Transverse colon (tissue), 4 donors: ENCODE measurements at places on chromosomes 5 and 9. TPM values are rescaled to one million over a fixed set of nuclear protein-coding genes. Genes with fewer than 3 reads are reported as not detected.

DNA sequence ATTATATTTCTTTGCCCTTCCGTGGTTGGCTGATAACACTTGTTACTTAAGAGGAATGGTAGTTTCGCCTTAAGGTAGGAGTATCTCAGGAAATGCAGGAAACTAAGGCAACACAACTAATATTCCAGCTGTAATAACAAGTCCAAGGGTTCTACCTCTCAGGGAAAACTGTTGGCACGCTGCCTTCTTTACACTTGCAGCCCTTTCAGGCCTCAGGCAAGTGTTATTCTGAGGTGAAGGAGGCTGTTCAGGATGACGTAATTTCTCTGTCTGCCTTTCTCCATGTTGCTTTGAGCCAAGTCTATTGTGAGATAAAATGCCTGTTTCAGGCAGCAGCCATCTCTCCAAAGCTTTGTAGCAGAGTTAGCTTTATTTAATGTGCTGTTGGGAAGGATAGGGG lies 38.0 kb downstream of the VCAN start:
- no peaks in the 10 kb centered on the region for H3K36me3 ChIP-seq
- H3K27me3 ChIP-seq, result no peaks in the 10 kb centered on the region
- no peak for DNase-seq
- H3K27ac ChIP-seq, result no peak overlapping the region
- H3K4me3 ChIP-seq, result no peak overlapping the region

DNA sequence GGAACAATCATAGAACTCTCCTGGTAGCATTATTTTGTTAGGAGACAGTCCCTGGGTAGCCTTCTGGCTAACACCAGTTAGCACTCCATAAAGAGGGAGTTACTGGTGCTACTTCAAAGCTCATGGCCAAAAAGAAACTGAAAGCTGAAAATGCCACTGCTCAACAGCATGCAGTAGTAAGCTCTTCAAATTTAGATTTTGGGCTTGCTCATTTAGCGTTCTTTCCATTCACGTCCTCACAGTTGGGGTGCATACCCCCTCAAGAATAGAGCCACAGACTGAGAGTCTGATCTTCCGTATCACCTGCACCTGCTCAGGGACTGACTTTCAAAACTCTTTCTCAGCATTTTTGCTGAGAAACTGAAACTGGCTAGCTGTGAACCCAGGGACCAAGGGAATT lies 24.7 kb downstream of the NTRK2 start:
- H3K4me3 ChIP-seq, result no peak overlapping the region
- H3K27me3 ChIP-seq, result no peaks in the 10 kb centered on the region
- no peaks in the 10 kb centered on the region for H3K4me1 ChIP-seq
- H3K36me3 ChIP-seq, result no peaks in the 10 kb centered on the region
- DNase-seq, result no peak
- H3K27ac ChIP-seq, result no peak overlapping the region

DNA sequence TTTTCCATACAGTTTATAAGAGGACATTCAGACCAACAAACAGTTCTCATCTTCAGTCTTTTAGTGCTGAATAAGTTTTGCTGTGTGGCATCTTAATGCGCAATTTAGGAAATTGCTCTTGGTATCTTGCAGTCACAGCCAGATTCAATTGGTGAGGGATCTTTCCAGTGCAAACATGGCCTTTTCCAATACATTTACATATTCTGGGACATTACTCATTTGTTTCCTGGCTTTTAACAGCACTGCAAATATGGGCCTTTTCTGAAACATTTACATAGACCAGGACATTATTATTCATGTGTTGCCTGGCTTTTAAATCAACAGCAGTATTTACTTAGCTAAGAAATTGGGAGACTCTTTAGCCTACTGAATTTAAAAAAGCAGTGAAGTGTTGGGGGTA lies 22.7 kb downstream of the ANKRD33B start:
- no peak overlapping the region for H3K4me3 ChIP-seq
- no peaks in the 10 kb centered on the region for H3K4me1 ChIP-seq
- H3K27me3 ChIP-seq, result peaks cover 4% of the 10 kb centered on the region
- no peaks in the 10 kb centered on the region for H3K36me3 ChIP-seq
- H3K27ac ChIP-seq, result no peak overlapping the region

DNA sequence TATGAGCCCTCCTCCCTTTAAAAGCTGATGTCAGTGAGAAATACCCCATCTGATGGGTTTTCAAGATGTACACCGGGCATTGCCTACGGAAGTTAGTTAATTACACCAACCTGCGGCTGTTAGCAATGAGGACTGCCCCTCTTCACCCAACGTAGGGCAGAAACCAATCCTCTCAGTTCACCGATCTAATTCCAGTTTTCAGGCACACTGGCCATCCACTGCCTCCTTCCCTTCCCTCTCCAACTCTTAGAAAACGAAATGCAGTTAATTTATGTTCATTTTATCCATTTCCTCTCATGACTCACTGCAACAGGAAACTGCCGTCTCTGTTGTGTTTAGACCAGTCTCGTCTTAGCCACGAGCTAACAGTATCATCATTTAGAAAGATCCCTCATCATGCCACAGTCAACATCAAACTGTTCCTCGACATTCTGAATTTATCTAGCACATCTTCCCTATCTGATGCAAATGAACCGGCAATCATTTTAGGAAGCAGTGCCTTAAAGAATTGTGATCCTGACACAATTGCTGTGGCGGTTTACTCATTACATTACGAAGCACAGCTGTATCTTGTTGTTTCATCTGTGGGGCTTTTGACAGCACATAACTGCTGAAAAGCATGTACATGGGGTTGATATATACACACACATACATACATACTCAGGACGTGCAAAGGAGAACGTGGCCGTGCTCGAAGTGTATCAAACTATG lies 168.6 kb downstream of the EFNA5 start:
- H3K27ac ChIP-seq, result no peak overlapping the region
- H3K36me3 ChIP-seq, result no peaks in the 10 kb centered on the region
- H3K4me3 ChIP-seq, result no peak overlapping the region
- peaks cover 28% of the 10 kb centered on the region for H3K4me1 ChIP-seq
- DNase-seq, result no peak

DNA sequence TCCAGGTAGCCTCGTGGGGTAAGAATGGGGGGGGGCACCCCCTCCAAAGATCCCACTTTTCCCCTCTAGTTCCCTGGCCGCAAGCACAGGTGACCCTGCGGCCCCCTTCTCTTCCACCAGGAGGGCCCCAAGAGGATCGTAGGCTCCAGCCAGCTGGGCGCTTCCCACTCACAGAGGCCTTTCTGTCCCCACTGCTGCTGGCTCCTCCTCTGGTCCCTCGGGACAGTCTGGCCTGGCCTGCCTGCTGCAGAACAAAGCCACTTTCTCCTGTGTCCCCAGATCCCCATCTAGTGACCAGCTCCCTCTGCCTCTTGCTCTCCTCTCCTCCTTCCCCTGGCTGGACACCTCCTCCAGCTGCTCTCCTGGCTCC lies 534 bp upstream of the SAPCD2 start:
- peaks cover 20% of the 10 kb centered on the region for H3K4me1 ChIP-seq
- no peak for DNase-seq
- H3K4me3 ChIP-seq, result no peak overlapping the region
- peaks cover 14% of the 10 kb centered on the region for H3K27me3 ChIP-seq
- H3K36me3 ChIP-seq, result no peaks in the 10 kb centered on the region

Gene NIPBL
- 73.8 TPM for total RNA-seq
